Stimulated activated CD4-positive, alpha-beta T cell treated with anti-CD3 and anti-CD28 coated beads, TNF-alpha, amount 100 ng/mL, for 1 hour (primary cell): ENCODE measurements at places on chromosomes 7 and 10.

DNA sequence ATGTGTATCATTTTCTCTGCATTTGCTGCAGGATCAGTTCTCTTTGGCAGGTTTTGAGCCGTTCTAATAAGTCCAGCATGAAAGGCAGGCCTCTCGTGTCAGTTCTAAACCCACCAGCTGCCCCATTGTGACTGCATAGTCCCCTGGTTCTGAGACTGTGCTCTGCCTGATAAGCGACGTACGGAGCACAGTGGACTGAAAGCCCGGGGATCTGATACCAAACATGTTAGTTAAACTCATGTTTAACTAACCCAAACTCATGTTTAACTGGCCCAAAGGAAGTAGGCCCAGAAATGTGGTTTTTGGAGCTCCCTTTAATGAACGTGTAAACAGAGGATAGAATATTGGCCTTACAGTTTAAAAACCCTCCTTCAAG is 98.0 kb upstream of the PDCD4 start:
- no peak for DNase-seq

DNA sequence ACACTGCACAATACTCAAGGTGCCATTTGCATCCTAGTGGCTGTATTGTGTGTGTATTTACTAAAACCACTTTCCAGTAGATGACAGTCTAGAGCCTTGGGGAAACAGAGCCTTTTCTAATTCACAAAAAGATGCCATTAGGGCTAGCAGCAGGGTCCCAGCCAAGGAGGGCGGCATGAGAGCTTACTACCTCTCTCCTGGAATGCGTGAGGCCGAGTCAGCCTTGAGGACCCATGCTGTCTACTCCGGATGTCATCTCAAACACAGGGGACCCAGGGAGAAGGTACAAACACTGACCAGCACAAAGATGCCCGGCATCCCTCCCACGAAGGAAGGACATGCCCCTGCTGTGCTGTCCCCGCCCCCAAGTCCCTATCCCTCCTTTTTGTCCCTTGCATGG is 65.5 kb downstream of the CYCS start:
- no peak for DNase-seq

DNA sequence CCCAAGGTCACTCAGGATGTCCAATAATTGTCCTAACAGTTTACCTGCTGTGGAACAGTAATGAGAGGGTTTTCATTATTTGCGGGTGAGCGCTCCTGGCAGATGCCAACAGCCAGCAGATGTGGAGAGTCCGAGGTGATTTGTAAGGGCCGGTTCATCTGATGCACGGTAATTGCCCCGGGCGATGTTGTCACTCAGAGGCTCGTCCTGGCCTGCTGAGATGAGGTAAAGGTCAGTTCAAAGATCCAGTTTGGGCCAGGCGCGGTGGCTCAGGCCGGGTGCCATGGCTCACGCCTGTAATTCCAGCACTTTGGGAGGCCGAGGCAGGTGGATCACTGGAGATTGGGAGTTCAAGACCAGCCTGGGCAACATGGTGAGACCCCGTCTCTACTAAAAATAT is 16.9 kb downstream of the LHPP start:
- DNase-seq: no peak

GRCh38 chr7:123652406-123652805 is 3.3 kb upstream of the LMOD2 start:
- no peak for DNase-seq

- no peak for DNase-seq
These were observed 22.0 kb downstream of the ADGRA1 start for GRCh38 chr10:133109711-133110110.

DNA sequence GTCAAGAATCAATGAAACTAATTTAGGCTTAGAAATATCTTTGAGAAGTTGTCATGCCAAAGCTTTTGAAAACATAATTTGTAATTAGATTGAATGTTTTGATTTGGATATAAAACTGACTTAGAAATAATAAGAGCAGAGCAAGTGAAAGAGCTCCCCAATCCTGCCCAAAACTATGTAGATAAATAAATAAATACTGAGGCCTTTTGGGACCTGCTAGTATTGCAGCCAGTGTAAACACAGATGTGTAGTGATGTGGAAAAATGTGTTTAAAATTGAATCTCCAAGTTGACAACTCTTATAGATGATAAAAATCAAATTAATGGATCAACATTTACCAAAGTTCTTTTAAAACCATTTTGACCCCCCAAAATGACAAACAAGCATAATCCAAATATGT is 896.1 kb downstream of the CNTNAP2 start:
- no peak for DNase-seq

- no peak for DNase-seq
These were observed 54.8 kb downstream of the OTUD1 start for GRCh38 chr10:23493711-23494110.

DNA sequence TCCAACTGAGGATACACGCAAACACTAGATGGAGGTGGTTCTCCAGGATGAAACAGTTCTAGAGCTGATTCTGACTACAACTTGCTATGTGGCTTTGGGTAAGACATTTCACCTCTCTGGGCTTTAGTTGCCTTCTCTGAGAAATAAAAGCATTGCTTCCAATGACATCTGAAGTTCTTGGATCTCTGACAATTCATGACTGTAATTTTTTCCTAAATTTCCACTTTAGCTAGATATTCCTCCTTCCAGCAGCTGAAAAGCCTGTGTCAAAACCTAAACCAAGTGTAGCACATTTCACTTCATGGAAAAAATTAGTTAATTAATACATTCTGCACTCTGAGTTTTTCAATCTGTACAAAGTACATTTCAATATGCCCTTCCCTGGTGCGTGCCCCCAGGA is 50.0 kb upstream of the ANK3 start:
- no peak for DNase-seq
